ENCODE measurements at places on chromosomes 11 and 22.

- DNase-seq, result peak; percentile 92
Observed at GRCh38 chr22:38239101-38239761, 33.6 kb downstream of the TMEM184B start.

DNA sequence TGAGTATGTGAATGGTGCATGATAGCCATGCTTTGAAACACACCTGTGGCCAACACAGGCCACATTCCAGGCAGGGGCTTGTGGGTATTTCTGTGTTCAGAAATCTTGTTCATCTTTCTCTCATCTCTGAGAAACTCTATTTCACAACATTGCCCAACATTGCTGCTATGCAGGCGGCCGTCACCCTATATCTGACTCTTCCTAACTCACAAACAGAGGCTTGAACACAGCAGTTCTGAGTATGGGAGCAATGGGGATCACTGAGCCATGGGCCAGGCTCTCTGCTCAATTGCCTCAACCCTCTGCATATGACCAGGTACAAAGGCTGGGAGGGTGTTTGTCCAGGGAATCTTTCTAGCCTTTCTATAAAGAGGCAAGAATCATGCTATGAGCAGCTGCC is 259.9 kb downstream of the BUD13 start:
- DNase-seq, result no peak

DNA sequence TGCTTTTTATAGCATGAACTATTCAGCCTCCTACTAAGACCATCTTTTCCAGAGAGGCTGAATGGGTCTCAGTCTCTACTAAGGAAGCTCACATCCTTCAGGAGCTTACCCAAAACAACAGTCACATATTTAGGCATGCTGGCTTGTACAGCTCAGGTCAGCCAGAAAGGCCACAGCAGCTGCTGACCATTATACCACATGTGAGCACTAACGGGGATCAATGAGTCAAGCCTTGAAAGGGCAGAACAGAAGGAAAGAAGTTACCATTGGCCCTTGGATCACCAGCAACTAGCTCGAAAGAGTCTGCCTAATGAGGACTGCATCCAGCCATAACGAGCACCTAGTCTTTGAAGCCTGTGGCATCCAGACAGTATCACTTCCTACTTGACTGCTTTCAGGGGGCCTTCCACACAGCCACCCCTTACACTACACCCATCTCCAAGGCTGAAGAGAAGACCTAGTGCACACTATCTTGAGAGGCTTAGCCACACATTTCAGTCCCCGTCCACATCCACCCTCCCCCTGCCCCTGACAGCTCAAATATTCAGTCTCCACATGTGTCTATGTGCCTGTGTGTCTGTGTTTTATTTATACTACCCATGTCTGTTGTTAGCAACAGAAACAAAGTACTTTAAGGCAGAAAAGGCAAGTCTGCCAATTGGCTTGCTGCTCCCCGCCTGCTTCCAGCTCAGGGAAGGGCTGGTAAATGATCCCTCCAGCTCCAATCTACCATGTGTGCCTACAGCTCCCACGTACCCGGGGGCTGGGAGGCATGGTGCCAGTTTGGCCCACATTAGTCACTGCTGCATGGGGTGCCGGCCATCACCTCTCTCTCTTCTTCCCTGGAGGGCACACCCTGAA is 95.5 kb downstream of the RPL27A start:
- DNase-seq, result peak; percentile 68

DNA sequence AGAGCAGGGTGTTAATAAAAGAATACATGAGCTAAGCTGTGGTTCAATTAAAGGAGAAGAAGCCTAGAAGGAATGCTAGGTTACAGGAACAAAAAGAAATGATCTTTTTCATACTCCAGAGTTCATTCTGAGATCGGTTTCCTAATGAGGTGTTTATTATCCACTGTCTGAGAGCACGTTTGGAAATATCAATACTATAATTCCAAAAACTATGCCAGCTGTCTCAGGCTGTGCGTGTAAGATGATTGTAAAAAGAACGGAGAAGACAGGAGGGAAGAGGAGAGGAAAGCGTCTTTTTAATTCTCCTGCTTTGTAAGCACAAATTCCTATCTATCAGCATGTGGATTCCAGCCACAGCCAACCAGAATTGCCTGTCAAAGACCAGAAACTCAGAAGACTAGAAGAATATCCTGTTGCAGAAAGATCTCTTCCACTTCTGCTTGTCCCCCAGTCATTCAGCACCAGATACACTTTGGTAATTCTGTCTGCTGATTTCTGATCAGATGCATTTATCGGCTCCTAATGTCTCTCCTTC is 25.7 kb downstream of the APOL5 start:
- DNase-seq, result no peak

DNA sequence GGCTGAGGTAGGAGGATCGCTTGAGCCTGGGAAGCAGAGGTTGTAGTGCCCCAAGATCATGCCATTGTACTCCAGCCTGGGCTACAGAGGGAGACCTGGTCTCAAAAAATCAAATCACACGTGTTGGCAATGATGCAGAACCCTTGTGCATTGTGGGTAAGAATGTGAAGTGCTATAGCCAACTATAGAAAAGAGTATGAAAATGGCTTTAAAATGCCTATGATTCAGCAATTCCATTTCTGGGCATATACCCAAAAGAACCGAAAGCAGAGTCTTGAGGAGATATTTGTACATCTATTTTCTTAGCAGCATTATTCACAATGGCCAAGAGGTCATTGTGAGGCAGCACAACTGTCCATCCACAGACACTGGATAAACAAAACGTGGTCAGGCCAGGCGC is 2.6 kb upstream of the FADS3 start:
- peak; percentile 66 for DNase-seq

DNA sequence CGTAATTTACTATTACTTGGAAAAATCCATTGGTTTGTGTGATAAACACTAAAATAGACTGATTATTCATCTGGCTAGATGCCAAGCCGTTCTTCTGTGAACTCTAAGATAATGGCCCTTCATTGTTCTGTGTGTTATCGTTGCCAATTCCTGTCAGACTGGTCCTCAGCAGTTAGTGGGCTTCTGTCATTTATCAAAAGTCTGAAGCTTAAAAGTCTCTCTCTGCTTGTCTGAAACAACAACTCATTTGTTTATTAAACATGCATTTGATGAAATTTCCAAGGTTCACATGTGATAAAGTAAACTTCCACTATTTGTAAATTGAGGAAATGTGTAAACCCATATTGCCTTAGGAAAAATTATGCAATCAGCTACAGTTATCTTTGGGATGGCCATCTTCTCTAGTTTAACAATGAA is 21.1 kb upstream of the RDX start:
- DNase-seq, result no peak

- DNase-seq, result no peak
Observed at GRCh38 chr11:67612751-67613150, 6.0 kb downstream of the NDUFV1 start.

DNA sequence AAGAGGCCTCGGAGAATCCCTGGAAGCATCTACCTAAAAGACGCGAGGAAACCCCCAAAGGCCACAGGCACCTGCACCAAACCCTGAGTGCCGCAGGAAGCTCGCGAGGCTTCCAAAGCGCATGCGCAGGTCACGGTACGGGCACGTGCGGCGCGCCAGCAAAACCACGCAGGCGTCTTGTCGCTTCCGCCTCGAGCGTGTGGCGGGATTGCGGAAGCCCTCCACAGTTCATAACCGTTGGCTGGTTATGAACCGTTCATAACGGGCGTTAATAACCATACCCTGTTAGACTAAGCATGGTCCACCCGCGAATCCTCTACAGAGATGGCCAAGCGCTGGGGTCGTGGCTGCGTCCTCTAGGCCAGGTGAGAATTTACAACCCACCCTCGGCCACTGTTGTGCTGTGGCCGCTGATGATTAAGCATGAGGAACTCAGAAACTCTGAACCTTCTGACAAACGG is 46.4 kb downstream of the MORC2 start:
- peak; percentile 26 for DNase-seq

- no peak for DNase-seq
Observed at GRCh38 chr11:110874437-110875030, 162.3 kb upstream of the ARHGAP20 start.

DNA sequence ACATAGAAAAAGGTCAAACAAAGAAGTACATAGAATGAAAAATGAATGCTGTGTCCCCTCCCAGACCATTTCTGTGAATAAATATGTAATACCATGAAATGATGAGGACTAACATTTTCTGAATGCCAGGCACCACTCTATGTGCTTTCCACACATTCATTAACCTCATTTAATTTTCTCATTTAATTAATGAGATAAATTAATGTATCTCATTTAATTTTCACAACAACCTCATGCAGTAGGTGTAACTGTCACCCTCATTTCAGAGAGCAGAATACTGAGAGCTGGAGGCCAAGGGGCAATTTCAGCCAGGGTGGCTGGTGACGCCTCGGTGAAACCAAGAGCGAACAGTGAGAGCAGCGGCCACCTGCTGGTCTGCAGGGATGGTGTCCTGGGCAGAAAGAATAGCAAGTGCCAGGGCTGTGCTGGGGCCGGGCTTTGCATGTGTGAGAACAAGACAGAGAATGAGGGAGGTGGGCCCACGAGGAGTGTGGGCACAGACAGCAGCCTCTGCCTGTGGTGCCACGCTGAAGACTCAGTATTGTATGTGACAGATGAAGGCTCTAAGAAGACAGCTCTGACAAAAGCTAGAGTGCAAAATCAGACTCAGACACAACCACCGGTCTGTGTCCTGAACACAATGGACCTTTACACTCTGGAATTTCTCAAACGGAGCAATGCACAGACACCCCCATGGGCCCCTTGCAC is 1.8 kb upstream of the SERPIND1 start:
- no peak for DNase-seq

GRCh38 chr11:63508009-63508408 is 2.1 kb downstream of the LGALS12 start:
- no peak for DNase-seq

GRCh38 chr11:2881981-2882375 is 3.6 kb downstream of the CDKN1C start:
- no peak for DNase-seq

DNA sequence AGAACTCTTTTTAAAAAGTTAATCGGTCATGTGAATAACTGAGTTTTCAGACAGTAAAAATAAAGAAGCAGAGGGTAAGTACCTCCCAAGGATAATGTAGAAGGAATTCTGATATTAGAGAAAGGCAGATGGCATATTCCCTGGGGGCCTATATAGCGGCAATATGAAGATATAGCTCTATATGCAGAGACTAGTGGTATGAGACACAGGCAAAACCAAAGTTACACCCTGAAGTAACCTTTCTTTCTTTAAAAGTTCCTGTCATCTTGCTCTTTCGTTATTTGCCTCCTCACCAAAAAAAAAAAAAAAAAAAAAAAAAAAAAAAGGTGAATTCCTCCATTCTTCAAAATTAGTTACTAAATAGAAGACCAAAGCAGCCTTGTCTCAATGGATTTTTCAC is 76.2 kb upstream of the ARHGAP32 start:
- no peak for DNase-seq

GRCh38 chr11:6608726-6609501 is 3.1 kb downstream of the TAF10 start:
- no peak for DNase-seq

DNA sequence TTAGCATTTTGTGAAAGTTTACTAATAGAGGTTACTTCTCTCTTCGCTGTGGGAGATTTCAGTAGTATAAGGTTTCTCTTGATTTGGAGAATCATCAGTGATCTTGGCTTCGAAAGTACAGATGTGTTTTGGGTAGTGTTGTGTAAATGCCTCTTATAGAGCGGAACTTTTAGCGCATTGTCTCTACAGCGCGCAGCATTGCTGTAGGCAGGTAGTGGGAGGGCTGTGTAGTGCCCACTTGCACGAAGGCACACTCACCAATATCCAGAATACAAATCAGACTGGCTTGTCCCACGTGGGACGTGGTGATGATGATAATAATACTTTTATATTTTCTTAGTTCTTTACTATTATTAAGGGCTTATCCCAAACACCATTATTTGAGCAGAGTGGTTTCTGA is 51.4 kb downstream of the FAM83F start:
- no peak for DNase-seq

- no peak for DNase-seq
Observed at GRCh38 chr11:1481861-1482441, 4.6 kb downstream of the MOB2 start.

DNA sequence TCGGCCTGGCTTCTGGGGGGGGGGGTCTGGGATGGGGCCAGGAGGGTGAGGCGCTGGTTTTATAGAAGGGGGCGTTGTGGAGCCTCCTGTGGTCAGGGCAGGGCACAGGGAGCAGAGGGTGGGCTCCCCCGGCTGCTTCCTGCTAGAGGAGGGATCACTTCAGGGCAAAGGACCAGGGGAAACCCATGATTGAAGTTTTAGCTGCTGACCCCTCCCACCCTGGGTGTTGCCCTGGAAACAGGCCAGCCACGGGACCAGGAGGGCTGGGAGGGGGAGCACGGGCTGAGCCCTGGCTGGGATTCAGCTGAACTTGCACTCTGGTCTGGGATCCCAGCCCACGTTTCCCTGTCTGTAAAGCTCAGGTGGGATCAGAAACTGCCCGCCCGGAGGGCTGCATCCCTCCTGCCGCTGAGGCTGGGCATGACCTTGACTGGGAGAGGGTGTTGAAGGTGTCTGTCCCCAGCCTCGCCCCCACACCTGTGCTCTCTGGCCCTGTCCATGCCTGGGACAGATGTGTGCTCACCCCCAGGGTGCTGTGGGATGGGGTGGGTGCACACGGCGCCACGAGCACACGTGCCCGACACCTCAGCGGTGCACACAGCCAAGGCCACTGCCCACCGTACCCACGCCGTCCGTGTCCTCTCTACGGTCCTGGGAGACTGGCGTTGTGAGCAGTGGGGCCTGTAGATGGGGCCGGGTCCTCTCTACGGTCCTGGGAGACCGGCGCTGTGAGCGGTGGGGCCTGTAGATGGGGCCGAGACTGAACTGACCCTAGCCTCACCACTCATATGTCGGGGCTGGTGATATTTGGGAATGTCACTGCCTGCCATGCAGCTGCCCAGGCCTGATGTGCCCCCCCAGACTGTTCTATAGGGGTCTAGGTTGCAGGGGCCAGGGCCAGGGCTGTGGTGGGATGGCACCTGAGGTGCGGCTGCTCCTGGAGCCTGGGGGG is 2.3 kb downstream of the TSPAN4 start:
- DNase-seq, result peak; percentile 90

- DNase-seq, result no peak
Observed at GRCh38 chr11:113267493-113267892, 46.9 kb upstream of the TTC12 start.

DNA sequence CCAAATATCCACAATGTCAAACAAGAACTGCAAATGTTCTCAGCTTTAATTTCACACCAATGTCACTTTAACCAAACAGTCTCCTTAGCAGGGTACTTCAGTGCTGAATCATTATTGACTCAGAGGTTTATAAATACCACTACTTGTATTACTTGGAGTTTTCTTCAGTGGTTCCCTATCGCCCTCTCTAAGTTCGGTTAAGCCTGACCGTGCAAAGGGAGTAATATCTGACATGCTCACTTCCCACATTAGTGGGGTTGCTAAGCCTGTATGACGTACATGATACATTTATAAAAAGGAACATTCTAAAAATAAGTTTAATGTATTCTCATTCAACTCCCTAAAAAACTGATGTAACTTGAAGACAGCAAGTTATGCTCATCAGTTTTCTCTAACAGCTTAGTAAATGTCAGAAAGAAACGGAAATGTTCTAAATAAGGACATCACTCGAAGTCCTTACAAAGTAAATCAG is 93.1 kb upstream of the ZC3H12C start:
- DNase-seq, result peak; percentile 72

- DNase-seq, result no peak
Observed at GRCh38 chr22:38298312-38299005, 18.8 kb downstream of the CSNK1E start.

Data from AG08396 (cell line).